Activated CD4-positive, alpha-beta T cell treated with anti-CD3 and anti-CD28 coated beads, Interleukin-2, amount 50 U/mL, for 4 hours (primary cell): ENCODE measurements at places on chromosomes 1 and 21.

DNA sequence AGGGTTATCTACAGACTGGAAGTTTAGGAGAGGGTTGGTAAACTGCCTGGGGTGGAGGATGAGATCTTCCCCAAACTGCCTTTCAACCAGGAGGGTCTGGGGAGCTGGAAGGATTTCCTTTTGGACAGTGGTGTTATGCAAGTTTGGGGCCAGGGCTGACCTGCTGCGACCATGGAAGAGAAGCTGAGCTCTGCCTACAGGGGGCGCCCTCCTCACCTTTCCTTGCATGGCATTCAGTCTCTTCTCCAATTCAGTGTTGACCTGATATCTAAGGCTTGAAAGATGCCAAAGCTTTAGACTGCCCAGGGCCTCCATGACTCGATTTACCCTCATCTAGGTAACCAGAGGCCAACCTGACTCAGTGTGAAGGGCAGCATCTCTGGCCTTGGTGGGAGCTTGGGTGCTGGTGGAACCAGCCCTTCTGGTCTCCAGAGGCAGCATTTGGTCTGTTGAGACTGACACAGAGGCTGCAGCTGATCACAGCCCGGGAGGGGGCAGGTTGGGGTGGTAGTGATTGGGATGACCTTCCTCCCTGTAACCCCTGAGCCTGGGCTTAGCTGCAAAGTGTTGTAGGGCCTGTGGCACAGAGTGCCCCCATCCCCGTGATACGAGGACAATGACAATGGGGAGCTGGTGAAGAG, 170.0 kb downstream of the GRIK3 start:
- no peak for DNase-seq

- no peak for DNase-seq
Observed at GRCh38 chr1:26768755-26769154, 19.0 kb upstream of the PIGV start.

DNA sequence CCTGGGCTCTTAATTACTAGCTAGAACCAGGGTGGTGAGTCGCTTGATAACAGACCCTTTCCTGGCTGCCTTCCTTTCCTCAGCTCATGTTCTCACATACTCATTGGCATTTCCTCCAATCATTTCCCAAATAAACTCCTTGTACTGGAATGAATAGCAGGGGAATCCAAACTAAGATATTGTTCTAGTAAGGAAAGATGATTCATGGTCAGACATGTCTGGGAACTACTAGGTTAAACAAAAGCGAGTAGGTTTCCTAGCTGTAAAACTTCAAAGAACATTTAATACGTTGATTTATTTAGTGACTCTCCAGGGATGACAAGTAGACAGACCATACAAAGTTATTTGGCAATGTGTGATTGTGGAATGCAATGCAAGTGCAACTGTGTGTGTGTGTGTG, 121.2 kb upstream of the KCNJ6 start:
- no peak for DNase-seq

DNA sequence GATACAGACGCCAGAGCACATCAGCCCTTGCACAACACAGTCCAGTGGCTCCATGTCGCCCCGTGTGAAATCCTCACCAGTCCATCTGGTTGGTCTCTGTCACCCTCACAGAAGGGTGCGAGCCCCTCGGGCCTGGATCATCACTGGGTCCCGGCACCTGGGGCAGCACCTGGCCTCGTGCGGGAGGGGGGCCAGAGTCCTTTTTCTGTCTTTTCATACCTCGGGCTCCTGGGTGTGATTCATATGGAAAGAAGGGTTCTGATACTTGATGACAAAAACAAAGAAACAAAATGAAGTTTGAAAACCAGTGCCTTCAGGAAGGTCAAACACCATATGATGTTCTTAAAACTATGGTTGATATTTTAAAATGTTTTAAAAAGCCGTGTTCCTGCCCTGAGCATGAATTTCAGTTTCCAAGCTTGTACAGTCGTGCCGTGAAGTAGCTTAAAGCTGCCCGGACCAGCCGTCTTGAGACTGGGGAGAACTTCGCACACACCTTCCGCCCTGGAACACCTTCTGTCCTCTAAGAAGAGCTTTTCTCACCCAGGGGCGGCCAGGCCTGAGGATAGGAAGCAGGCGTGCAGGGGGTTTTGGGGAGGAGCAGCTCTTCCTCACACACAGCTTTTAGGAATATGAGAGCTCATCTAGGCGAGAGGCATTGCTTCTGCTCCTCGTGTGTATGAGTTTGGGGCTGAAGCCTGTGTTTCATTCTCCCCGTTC, 35.2 kb downstream of the SLC37A1 start:
- no peak for DNase-seq

DNA sequence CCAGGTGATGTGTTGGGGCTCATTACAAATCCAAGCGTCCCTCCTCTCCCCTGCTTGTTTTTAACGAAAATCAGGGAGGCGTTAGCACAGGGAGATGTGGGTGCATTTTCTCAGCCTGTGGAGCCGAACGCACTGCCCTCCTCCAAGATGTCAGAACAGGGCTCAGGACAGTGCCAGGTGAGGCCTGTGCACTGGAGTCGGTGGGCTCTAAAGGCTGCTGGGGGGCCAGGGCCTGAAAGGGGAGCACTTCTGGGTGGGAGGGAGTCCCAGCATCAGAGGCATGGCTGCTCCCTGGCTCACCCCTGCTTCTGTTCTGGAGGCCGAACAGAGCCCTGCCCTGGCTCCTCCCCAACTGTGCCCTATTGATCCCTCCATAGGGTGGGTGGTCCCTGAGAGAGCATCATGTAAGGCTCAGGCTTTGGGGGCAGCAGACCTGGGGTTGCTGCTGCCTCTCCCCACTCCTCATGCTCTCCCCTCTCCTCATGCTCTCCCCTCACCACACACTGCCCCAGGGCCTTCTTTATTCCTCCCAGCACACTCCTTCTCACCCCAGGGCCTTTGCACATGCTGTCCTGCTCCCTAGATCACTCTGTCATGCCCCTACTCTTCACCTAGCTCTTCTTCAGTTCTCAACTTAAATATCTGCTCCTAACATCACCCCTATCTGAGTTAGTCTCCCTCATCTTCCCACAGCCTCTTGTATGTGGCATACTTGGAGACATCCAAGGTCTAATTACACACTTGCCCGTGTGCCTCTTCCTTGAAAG, 725.2 kb downstream of the PTPRU start:
- DNase-seq, result no peak

- DNase-seq, result no peak
Observed at GRCh38 chr1:92016720-92017316, 13.0 kb upstream of the EPHX4 start.

DNA sequence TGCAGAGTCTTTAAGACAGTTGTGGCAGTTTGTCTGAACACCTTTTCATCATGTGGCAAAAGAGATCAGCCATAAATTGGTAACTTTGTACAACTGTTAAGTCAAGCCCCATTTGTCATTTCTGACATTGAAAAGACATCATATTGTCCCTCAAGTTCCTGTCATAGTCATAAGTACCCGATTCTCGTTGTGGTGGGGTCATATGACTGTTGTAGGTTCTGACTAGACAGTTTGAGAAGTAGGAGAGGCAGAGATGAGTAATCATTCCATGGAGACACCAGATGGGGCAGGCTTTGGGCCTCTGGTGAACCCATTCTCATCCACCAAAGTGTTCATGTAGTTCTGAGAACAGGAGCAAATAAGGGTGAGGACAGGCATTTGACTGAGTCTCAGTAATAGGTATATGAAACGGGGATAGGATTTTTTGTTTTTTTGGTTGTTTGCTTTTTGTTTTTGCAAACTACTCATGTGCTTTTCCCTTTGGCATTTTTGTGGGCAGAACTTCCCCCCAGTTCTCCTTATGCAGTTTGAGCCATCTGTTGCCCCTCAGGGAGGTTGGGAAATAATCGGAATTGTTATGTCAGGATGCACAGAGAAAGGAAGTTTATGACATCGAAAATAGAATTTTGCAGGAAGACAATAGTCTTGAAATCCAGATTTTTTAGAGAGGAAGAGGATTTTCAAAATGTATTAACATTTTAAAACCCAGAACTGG, 86.9 kb upstream of the KCNE2 start:
- no peak for DNase-seq

- no peak for DNase-seq
Observed at GRCh38 chr1:208118841-208119606, 125.2 kb downstream of the PLXNA2 start.

DNA sequence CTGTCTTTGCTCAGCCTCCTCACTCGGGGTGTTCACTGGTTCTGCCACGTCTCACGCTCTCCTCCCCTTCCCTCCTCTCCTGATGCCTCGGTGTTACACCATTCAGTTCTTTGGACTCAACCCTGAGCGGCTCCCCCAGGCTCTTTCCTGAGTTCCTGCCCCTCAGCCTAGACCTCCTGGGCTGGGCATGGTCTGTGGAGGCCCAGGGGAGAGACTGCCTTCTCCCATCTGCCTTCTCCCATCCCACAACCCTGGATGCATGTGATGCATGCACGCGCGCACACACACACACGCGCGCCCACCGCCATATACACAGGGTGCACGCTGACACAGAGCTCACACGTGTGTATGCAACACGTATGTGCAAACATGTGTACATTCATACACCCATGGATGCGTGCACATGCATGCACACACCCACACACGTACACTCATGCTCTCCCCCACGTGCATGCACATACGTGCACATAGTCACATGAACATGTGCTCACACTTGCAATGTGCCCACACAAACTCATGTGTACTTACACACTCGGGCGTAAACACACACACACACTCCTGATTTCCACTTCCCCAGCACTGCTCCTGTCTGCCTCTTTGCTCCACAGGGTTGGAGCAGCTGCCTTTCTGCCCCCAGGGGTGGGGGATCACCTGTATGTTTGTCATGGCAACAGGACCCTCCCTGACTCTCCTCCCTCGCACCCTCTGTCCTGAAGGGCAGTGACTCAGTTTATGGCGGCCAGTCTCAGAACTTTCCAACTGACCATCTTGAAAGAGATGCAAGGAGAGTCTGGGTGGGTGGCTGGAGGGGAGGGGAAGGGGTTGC, 59.0 kb downstream of the HUNK start:
- DNase-seq, result no peak
